ENCODE measurements at places on chromosomes 13 and 19.

GRCh38 chr19:511101-511851 is 4.0 kb downstream of the TPGS1 start:
- peak; percentile 68 for DNase-seq

- no peak for DNase-seq
Observed at GRCh38 chr19:40407714-40408597, 5.2 kb downstream of the PRX start.

DNA sequence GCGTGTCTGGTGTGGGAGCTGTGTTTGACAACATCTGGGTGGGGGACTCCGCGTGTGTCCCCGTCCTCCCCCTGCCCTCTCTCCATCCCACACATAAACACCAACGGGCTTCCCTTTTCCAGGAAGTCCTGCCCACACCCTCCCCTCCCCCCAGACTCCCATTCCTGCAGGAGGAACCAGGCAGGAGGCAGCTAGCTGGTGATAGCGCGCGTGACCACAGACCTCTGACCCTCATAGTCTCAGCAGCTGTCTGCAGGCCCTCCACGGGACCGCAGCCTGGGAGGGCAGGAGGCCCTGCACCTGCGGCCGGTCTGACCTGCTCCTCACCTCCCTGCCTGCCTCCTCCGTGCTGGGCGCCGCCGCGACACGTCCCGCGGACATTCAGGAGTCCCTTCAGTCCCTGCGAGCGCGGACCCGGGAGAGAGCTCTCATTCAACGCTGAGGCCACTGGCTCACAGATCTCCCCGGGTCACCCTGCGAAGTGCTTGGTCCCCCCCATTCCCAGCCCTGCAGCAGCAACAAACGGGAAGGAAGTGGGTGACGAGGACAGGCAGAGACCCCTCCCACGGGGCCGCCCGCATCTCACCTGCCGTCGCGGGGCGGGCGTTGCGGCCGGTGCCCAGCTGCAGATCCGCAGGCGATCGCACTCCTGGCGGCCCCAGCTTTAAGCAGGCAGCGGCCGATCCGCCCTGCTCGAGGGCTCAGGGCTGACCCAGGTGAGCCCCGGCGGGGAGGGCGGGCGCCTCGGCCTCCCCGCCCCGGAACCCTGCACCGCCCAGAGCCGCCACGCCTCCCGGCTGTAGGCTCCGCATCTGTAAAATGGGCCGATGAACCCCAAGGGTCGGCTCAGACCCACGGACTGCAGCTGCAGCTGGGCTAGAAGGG is 1.1 kb upstream of the ACP5 start:
- peak; percentile 19 for DNase-seq

GRCh38 chr13:100098445-100099116 is 9.7 kb downstream of the PCCA start:
- no peak for DNase-seq

DNA sequence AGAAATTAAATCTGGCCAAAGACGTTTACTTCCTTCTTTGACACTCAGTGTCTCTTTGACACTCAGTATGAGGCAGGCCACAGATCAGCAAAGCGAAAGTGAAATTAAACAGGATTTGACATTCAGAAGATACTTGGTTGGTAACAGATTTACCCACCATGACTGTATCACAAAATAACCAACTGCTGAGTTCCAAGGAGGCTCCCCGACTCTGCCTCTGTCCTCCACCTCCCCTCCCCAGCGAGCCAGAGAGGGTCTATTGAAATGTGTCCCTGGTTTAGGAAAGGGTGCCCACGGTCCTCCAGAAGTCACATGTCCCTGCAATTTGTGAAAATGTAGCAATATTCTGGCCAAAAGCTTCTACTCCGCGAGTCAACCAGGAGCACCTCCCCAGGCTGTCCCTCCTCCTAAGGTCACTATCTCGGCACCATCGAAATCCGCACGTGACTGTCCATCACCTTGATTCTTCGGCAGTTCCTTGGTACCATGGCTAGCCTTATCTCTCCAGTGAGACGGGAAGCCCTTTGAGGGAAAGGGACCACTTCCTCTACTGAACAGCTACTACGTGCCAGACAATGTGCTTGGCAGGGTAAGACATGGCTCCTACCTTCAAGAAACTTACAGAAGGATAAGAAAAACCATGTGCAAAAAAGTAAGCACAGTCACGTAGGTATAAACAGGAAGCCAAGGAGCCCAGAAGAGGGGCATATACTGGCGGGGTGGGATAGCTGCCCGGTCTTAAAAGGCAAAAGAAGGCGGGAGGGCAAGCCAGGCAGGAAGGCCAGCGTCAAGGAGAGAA is 1.5 kb downstream of the N4BP2L1 start:
- DNase-seq: peak; percentile 5

GRCh38 chr13:34628209-34628682 is 313.8 kb upstream of the NBEA start:
- DNase-seq: no peak

DNA sequence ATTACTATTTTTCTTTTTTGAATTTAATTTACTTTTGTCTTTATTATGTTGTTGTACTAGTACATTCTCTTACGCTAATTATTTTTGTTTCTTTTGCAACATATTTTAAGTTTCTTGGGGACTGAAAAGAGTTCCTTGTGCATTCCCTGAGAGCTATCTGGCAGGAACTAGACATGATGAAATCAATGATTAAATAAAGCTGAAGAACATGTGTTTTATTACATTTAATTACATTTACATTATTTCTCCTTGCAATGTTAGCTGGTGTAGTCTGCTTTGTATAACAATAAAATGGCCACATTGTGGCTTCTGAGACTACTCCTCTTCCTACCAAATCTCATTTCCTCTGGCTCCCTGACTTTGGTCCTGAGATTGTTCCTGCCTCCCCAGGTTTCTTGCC is 244.9 kb downstream of the NDFIP2 start:
- no peak for DNase-seq

DNA sequence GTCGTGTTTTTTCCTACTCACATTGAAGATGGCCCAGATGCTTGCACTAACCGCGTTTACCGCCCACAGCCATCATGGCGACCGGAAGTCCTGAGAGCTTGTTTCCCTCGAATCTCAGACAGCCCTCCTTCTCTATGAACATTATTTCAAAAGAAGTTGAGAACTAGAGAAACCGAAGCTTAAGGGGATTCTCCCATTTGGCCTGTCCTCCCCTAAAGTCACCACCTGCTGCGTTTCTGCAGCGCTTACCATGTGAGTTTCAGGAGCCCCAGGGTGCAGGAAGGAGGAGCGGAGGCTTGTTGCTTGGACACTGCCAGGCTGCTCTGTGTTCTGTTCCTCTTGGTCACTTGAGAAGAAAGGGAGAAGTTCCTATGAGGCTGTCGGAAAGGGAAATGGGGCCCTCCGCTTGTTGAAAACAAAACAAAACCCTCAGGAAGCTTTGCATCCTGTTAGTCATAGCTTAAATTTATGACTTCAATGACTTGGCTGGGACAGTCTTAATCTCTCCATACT is 6.2 kb downstream of the CARD8 start:
- peak; percentile 55 for DNase-seq

DNA sequence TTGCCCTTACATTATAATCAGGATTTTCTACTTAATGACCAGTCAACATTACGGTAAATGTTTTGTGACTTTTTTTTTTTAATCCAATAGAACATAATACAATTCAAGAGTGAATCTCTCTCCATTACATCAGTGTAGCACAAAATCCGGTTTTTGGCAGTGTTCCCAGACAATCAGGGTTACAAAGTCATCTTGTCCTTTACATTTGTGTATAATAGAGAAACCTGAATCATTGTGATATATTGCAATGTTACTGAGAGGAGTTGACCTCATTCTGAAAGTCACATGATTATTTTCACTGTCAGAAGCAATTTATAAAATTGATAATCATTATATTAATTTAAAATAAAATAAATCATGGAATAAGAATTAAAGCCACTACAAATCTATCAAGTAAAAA is 1346.0 kb upstream of the SPRY2 start:
- no peak for DNase-seq

Data from activated T-cell treated with anti-CD3 and anti-CD28 coated beads for 1 hour (primary cell).